ENCODE measurements at places on chromosomes 11 and 22. TPM values are rescaled to one million over a fixed set of nuclear protein-coding genes. Genes with fewer than 3 reads are reported as not detected.

Gene ASRGL1
- total RNA-seq, result 12.2 TPM

Gene PLAAT2
- total RNA-seq, result not detected

Gene CALCA
- not detected for total RNA-seq

Gene RAB3IL1
- 3.1 TPM for total RNA-seq

Gene OR52I1
- not detected for total RNA-seq

Gene FREY1
- total RNA-seq, result 0.97 TPM

Gene VSTM5
- total RNA-seq, result not detected

Gene SUSD2
- 0.17 TPM for total RNA-seq

Gene MUC2
- total RNA-seq, result not detected

Gene PIH1D2
- 1.3 TPM for total RNA-seq

Gene FXYD6
- total RNA-seq, result 1.1 TPM

Gene FZD4
- total RNA-seq, result 3.0 TPM

Gene SLCO2B1
- total RNA-seq, result not detected

Gene TMA7B
- total RNA-seq, result not detected

Gene EFCAB6
- not detected for total RNA-seq

Gene TMEM191B
- 0.10 TPM for total RNA-seq

Gene TBX1
- 0.17 TPM for total RNA-seq

Gene KCNK7
- not detected for total RNA-seq

Gene TXN2
- 46.9 TPM for total RNA-seq

Gene TRIM48
- total RNA-seq, result not detected

Gene CHRM1
- total RNA-seq, result not detected

Gene ZNF214
- 0.03 TPM for total RNA-seq

Gene NOX4
- total RNA-seq, result 16.6 TPM

Gene POU2AF2
- not detected for total RNA-seq

Gene EHF
- not detected for total RNA-seq

Gene SCGB1D2
- total RNA-seq, result not detected

Gene TPCN2
- total RNA-seq, result 3.2 TPM
